C1 segment of cervical spinal cord (tissue), 14 donors: ENCODE measurements at places on chromosomes 1 and 21.

DNA sequence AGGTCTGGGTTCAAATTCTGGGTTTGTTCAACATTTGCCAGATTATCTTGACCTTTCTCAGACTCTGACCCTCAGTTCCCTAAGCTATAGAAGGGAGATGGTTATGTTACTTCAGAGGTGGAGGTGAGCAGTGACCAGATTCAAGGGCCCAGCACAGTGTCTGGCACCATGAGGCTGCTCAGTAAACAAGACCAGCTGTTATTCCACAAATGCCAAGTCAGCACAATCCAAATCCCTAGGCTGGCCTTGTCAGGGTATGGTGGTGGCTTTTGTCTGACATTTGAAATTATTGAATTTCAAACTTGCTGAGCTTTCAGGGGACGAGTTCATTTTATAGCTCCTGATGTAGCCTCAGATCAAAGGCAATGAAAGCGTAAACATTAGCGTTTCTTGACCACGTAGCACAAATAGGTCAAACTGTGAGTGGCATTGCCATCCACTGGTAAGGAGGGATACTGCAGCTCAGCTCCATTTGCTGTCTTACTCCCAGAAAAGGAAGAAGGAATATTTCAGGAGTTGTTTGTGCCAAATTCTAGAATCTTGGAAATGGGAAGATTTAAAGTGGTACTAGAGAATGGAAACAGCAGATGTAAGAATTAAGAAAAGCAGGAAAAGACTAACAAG is 94.3 kb upstream of the EDN2 start:
- DNase-seq = no peak

- DNase-seq = no peak
Measured at GRCh38 chr1:14977338-14977931, 176.1 kb upstream of the TMEM51 start.

GRCh38 chr1:59323879-59324278 is 27.0 kb downstream of the FGGY start:
- no peak for DNase-seq

GRCh38 chr1:154081386-154082126 is 73.3 kb downstream of the NUP210L start:
- no peak for DNase-seq
